ENCODE measurements at places on chromosomes 7 and 10.

DNA sequence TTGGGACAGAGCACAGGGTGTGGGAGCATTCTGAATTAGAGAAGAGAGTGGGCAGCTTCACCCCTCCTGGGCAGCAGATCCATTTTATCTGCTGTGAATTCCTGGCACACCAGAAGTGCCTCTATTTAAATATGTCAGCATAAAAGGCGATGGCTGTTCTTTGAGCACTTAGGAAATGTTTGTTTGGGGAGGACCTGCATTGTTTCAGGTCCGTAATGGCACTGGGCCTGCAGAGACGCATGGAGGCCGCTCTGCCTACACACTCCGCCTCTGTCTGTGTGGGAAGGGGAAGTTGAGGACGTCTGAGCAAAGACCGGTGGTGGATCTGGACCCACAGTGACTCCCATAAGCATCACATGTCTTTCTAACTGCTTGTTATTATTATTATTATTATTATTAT, 253.2 kb downstream of the CAMK1D start:
- peak overlapping the region; percentile 56 for H3K27ac ChIP-seq
- no peak overlapping the region for H3K4me3 ChIP-seq
- DNase-seq: no peak

DNA sequence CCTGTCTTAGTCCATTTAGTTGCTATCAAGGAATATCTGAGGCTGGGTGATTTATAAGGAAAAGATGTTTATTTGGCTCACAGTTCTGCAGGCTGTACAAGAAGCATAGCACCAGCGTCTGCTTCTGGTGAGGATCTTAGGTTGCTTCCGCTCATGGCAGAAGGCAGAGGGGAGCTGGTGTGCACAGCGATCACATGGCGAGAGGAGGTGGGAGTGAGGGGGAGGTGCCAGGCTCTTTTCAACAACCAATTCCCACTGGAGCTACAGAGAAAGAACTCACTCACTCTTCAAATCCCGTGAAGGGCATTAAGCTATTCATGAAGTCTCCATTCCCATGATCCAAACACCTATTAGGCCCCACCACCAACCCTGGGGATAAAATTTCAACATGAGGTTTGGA, 371.6 kb downstream of the SH2D4B start:
- no peak for DNase-seq
- no peak overlapping the region for H3K27ac ChIP-seq
- H3K27me3 ChIP-seq: no peaks in the 10 kb centered on the region
- no peaks in the 10 kb centered on the region for H3K4me1 ChIP-seq
- H3K36me3 ChIP-seq: no peaks in the 10 kb centered on the region

GRCh38 chr7:155832581-155832981, 20.3 kb upstream of the SHH start:
- no peaks in the 10 kb centered on the region for H3K36me3 ChIP-seq
- H3K4me1 ChIP-seq: no peaks in the 10 kb centered on the region
- DNase-seq: no peak
- no peak overlapping the region for H3K27ac ChIP-seq

GRCh38 chr7:131773413-131773812, 217.0 kb upstream of the PODXL start:
- no peak overlapping the region for H3K27ac ChIP-seq
- no peak overlapping the region for H3K4me3 ChIP-seq
- no peaks in the 10 kb centered on the region for H3K27me3 ChIP-seq
- no peaks in the 10 kb centered on the region for H3K4me1 ChIP-seq
- no peaks in the 10 kb centered on the region for H3K36me3 ChIP-seq

DNA sequence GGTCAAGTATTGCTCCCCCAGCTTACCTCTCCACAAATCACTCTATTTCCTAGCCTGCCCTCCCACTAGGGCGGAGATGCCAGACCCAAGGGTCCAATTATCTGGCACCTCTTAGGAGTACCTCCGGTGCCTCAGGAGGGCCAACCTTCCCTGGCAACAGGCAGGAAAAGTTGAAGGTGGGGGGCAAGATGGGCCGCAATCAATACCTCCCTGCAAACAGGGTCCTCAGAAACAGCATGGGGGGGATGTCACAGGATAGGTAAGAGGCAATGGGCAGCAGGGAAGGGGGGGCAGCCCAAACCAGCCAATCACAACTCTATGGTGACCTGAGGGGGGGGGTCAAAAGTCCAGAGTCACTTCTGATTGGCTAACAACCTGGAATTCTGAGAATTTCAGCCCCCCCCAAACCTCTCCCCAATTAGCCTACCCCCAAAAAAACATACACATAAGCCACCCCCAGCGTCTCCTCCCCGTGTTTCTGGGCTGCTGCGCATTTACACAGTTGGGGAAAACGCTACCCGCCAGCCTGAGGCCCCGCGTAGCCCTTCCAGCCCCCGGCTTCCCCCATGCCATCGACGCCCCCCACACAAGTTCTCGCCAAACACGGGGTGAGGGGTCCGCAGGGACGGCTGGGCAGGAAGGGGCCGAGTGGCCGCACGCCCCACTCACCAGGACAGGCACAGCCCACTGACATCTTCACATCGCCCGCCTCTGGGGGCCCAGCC, 589 bp downstream of the LDB1 start:
- no peaks in the 10 kb centered on the region for H3K27me3 ChIP-seq
- peak; percentile 65 for DNase-seq
- H3K4me3 ChIP-seq: peak overlapping the region; percentile 68
- peak overlapping the region; percentile 91 for H3K27ac ChIP-seq

DNA sequence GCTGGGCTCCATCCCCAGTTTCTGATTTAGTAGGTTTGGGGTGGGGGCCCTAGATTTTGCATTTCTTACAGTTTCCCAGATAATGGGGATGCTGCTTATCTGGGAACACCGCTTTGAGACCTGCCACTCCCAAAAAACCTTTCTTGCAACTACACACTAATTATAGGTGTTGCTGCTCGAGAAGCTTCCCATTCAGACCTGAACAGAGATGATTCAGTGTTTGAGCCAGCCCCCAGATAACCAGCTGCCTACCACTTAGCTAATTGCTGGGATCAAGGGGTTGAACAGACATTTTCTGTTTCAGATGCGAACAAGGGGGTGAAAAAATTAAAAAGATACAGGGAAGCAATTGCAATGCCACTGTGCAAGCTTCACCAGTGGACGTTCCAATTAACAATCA, 448.5 kb downstream of the KCNMA1 start:
- DNase-seq: no peak
- H3K27me3 ChIP-seq: no peaks in the 10 kb centered on the region
- no peaks in the 10 kb centered on the region for H3K36me3 ChIP-seq
- no peak overlapping the region for H3K27ac ChIP-seq

DNA sequence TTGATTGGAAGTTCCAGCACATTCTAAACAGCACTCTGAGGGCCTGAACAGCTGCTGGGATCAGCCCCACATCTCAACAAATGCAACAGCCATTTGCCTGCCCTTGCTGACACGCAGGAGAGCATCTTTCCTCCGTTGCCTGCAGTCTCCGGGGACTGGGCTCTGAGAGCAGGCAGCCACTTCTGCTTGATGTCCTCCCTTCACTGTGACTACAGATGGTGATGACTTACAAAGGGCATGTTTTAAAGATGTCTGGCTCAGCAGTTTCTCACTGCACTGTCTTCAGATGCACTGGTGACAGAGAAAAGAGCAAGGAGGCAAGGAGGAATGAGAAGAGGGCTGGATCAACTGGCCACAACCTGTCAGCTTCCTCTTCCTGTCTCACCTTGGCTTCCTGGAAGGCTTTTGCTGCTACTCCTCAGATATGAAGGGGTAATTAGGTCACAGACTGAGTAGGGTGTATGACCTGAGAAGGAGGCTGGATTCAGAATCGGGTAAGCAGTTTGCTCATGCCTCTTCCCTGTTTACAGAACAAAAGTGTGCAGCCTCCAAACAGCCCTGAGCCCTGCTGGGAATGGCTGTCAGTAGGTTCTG, 143.5 kb upstream of the GHITM start:
- no peak overlapping the region for H3K27ac ChIP-seq
- DNase-seq: no peak
- H3K4me3 ChIP-seq: no peak overlapping the region
- no peaks in the 10 kb centered on the region for H3K36me3 ChIP-seq
- no peaks in the 10 kb centered on the region for H3K27me3 ChIP-seq

GRCh38 chr10:80609331-80609730, 71.6 kb downstream of the SH2D4B start:
- H3K4me1 ChIP-seq: no peaks in the 10 kb centered on the region
- H3K27ac ChIP-seq: no peak overlapping the region
- H3K27me3 ChIP-seq: no peaks in the 10 kb centered on the region
- no peak overlapping the region for H3K4me3 ChIP-seq
- no peak for DNase-seq

GRCh38 chr10:31912898-31913850, 15.5 kb downstream of the ARHGAP12 start:
- peaks cover 5% of the 10 kb centered on the region for H3K4me1 ChIP-seq
- DNase-seq: no peak
- no peak overlapping the region for H3K4me3 ChIP-seq
- H3K36me3 ChIP-seq: peaks cover 4% of the 10 kb centered on the region

DNA sequence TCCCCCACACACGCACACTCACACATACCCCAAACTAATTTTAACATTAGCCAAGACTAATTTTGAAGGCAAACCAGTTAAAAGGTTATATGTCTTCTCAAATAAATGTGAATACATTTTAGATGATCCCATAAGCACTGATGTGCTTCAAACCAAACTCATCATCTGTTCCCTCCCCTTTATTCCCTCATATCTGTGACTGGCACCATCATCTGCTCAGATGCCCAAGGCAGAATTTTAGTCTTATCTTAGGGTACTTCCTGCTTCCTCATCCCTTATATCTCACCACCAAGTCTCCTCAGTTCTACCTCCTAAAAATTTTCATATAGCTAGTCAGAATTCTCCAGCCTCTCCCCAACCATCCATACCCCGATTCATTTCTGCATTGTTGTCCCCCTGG, 80.4 kb downstream of the UPF2 start:
- no peak overlapping the region for H3K27ac ChIP-seq
- peaks cover 14% of the 10 kb centered on the region for H3K4me1 ChIP-seq
- no peak overlapping the region for H3K4me3 ChIP-seq

DNA sequence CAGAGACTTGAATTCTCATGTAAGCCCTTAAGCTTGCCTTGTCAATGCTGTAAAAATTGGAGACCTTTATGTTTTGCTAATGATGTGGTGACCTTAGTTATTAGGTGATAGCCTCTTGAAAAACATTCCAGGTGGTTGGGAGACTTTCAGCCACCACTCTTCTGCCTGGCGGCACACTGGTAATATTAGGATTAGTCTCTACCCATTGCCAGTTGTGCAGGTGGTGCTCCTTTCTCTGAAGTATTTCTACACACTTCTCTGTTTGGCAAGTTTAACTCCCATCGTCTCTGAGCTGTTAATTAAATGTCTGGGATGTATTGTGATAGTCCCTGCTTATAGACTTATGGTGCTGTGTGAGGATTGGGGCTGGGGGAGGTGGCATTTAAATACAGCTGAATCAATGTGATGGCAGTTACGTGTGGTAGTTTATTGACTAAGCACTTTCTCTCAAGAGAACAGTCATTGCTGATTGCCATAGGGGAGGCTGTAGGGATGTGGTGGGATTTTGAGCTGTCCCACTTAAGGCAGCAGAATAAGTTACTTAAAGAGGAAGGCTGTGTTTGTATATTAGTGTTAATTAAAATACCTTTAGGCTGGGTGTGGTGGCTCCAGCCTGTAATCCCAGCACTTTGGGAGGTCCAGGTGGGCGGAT, 61.7 kb downstream of the DAGLB start:
- no peaks in the 10 kb centered on the region for H3K27me3 ChIP-seq
- peaks cover 44% of the 10 kb centered on the region for H3K4me1 ChIP-seq
- peak overlapping the region; percentile 51 for H3K27ac ChIP-seq
- peaks cover 6% of the 10 kb centered on the region for H3K36me3 ChIP-seq
- DNase-seq: no peak

DNA sequence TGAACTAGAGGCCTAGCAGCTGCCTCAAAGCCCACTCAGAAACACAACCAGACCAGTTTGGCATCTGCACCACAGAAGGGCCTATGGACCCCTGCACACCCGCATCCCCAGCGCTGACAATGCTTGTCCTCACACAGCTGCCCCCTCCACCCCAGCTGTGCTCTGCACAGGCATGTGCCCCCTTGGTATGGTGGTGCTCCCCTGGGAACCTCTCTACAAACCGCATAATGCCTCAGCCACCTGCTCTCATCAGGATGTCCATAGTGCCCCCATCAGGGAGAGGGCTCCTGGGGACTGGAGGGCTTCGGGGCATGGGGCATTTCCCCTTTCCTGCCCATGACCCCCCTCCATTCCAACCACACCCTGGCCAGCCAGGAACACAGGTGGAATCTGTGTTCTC, 347.5 kb downstream of the GRID1 start:
- no peaks in the 10 kb centered on the region for H3K4me1 ChIP-seq
- H3K36me3 ChIP-seq: no peaks in the 10 kb centered on the region
- no peak overlapping the region for H3K27ac ChIP-seq
- DNase-seq: no peak
- no peaks in the 10 kb centered on the region for H3K27me3 ChIP-seq

DNA sequence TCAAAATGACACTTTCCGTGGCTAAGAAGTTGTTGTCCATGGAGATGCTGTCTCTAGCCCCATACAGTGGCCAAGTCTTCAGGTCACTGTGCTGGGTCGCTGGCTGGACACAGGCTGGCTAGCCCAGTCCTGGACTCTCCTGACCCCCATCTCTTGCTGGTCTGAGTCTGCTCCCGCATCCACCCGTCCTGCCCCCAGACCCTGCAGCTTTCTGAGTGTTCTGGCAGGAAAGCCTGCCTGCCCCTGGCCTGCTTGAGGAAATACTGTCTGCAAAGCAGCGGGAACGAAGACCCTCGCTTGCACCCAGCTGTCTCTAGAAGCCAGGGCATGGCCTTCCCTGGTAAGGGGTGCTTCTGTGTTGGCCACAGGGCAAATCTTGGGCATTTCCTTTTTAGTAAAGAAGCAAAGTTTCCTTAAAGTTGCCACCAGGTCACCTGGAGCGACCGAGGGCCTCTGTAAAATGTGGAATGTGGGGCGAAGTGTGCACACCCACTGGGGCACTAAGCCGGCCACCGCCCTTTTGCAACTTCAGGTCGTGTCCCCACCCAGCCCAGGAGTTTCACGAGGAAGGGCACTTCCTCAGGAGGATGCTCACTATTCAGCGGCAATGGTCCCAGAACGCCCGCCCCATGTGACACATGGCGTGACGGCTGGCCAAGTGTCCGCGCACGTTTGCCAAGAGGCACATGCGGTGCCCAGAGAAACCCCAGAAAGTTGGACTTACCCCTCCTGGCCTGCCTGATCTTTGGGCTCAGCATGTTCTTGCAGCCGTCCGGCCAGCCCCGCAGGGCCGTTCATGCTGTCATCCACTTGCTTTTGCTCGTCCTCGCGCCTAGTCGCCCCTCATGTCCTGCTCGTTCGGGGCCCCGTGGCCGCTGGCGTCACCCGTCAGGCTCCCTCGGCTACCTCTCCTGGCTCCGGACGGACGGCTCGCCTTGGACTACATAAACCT, 558 bp downstream of the ARHGAP22 start:
- no peak overlapping the region for H3K27ac ChIP-seq
- H3K4me3 ChIP-seq: no peak overlapping the region
- H3K27me3 ChIP-seq: peaks cover 8% of the 10 kb centered on the region
- no peaks in the 10 kb centered on the region for H3K36me3 ChIP-seq
- no peaks in the 10 kb centered on the region for H3K4me1 ChIP-seq

Measured in liver (tissue), 10 donors.